Esophagus mucosa (tissue), 1 donor: ENCODE measurements at places on chromosomes 2 and 18. TPM values are rescaled to one million over a fixed set of nuclear protein-coding genes. Genes with fewer than 3 reads are reported as not detected.

- ATAC-seq = no peak
Observed at GRCh38 chr2:201883606-201884369, 77.5 kb downstream of the CDK15 start.

- ATAC-seq = no peak
Observed at GRCh38 chr2:20050104-20050645, 1.3 kb downstream of the LAPTM4A start.

GRCh38 chr2:177572236-177572671, 179.7 kb downstream of the AGPS start:
- no peak for ATAC-seq

The HTR2B gene
- not detected for total RNA-seq

The DLX1 gene
- total RNA-seq = not detected

GRCh38 chr2:127700527-127701192, 637 bp upstream of the SFT2D3 start:
- peak; percentile 78 for ATAC-seq

DNA sequence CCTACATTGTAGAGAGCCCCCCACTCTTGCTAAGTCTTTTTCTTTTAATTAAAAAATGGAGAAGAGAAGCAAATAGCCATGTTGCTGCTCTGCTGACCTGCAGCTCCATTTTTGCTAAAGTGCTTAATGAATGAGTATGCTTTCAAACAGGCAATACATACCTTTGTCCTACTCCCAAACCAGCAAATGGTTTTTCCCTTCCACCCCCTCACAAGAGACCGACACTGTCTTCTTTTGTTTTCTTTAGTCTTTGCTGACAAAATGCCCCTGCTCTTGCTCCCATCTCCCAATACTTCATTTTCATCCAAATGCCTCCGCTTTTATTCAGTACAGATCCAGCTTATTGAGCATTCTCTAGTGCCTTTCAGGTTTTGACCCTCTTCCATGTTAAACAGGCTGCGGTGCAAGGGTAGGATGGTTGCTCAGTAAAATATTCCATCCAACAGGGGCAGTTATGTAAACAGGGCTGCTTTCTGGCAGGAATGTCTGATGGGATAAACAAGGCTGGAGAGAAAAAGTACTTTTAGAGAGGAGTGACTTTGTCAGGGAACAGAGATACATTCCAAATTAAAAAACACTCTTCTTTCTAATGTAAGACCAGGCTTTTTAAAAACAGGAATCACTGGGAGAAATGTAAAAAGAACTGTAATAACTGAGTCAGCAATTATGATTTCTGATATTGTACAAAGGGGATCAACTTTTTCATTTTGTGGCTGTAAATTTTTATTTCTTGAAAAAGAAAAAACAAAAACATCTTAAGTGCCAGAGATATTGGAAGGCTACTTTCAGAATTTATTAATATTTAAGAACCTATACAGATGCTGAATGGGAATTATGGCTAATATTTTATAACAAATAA, 136.8 kb downstream of the MEP1B start:
- ATAC-seq = no peak

DNA sequence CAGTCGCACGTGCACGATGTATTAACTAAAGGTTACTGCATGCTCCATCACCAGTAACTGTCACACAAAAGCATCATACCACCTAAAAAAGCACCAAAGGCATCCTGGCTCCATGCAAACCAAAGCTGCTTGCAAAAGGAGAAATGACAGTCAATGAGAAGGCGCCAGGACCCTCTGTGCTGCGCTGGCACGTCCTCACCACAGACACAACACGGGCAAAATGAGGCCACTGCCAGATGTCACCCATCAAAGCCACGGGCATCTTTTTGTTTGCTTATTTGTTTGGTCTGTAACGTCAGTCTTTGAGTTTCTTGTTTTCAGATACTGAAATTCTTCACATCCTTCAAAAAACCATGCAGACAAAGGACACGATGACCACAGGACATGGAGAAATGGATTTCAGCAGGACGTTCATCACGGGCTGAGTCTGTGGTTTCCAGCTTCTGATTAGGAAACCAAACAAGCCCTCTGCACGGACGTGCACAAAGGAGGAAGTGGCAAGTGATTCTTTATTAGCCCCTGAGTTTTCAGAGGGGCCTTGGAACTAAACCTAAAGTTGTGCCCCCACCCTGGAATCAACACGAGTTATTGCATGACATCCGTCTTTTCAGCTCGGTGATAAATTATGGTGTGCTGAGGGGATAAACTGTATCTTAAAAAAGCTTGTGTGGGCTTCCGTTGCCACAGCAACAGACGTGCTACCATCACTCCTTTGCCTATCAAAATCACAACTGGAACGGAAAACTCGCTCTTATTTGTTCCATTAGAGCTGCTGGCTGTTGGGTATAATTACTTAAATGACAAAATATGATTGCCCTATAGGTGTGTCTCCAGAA, 181.8 kb downstream of the EIPR1 start:
- ATAC-seq = no peak

DNA sequence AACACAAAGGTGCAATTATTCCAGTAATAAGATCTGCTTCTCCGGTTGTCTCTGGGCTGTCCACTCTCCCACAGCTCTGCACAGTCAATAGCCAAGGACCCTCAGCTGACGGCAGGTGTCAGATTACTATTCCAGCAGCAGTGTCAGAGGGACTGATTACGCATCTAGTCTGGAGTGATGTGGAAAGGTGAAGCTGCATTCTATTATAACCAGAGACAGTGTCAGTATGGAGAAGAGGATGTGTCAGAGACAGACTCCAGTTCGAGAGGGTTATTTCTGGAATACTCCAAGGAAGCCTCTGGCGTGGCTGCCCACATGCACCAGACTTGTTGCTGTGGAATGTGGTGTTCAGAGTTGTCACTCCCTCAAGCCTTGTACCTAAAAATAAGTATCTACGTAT, 163.6 kb upstream of the TMEM200C start:
- no peak for ATAC-seq

- ATAC-seq = no peak
Observed at GRCh38 chr2:98588880-98589431, 19.4 kb downstream of the COA5 start.

The SOCS6 gene
- total RNA-seq = 21.2 TPM

DNA sequence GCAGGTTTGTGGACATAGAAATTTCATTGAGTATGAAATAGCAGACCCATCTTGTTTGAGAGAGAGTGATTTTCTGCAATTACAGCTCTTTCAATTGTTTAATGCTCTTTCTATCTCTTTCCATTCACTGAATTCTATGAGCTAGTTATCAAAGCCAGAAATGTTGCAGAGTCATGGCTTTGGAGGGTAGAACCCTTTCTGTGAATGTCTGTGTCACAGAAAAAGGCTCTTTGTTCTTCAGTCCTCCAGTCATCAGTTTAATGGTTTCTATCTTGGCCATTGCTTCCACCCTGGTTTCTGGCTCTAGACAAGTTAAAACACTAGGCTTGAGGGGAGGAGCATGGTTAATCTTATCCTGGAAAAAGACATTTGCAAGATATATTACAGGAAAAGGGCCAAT, 655.0 kb downstream of the STK39 start:
- no peak for ATAC-seq

DNA sequence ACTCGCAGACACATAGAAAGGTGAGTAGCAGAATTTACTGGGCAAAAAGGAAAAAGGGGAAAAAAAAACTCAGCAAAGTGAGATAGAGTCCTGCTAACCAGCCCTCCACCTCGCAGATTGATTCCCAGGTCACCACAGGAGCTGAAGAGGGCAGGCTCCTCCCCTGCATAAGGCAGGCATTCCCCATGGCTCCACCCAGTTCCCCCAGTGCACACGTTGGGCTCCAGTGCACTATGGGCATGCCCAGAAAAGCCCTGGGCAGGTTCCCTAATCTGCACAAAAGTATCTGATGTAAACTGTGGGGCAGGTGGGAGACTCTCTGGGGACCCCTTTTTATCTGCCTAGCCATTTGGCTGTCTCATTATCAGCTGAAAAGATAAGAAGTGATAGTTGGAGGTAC, 461.2 kb upstream of the TMEFF2 start:
- ATAC-seq = no peak

The SERPINB5 gene
- total RNA-seq = 213 TPM

DNA sequence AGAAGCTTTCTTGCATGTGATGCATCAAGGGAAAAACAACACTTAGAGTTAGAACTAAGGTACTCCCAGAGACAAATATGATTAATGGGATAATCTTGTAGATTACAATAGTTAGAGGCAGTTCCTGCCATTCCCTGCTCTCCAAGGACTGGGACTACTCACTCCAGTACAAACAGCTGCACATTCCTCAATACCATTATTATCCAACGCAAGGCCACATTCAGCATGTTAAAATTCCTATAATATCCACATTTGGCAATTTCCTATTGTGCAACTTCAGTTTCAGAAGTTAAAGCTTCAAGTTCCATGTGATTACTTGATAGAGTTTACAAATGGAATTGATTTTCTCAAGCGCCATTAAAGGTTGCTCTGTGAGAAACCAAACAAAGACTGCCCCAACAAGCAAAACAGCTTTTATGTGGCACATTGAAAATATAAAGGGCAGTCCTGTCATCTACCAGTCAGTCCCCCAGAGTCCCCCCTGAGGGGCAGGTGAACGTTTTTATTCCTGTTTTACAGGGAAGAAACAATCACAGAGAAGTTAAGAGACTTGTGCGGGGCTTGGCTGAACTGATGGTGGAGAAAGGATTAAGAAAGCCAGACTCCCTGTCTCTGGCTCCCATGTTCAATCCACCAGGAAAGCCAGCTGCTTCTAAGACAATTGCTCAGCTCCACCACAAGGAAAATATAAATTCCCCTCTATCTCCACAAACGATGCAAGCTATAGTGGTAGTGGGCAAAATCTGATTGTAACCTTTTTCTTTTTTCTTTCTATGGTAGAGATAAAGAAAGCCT, 72.6 kb downstream of the TXNL1 start:
- ATAC-seq = no peak

GRCh38 chr2:232979871-232980461, 33.1 kb downstream of the NGEF start:
- ATAC-seq = peak; percentile 84

The COL3A1 gene
- 43.8 TPM for total RNA-seq

- no peak for ATAC-seq
Observed at GRCh38 chr2:145777914-145778313, 1258.0 kb upstream of the ZEB2 start.

The SH2D6 gene
- 0.12 TPM for total RNA-seq

- no peak for ATAC-seq
Observed at GRCh38 chr2:35199298-35199697, 1156.3 kb upstream of the CRIM1 start.
